ENCODE measurements at places on chromosomes 5 and 9.

DNA sequence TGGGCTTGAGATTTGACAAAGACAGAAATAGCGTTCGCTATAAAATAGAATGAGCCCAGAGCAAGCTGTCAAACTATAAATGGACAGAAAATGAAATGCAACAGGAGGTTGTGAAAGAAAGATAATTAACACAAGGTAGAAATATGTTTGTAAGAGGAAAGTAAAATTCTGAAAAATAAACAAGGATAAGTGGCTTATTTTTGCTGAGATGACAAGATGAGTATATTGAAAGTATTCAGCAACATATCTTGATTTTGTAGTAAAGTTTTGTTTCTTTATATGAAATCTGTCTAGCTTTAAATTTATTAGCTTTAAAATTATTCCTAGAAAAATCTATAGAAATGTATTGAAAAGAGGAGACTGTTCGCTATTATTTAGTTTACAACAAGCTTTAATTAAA is 111.9 kb upstream of the RPS23 start:
- DNase-seq, result no peak

DNA sequence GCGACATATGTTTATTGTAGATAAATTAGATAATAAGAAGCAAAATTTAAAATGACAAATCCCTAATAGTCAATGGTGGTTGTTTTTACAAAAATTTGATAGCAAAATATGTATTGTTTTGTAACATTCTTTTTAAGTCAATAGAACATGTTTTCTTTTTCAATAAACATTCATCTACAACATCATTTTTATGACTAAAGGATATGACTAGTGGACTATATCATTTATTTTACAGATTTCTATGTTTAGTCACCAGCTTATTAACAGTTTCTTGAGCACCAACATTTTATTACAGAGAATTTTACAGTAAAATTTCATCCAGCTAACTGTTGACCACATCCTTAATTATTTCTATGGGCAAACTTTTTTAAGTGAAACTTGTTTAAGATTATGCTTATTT is 114.7 kb upstream of the IL7R start:
- DNase-seq, result no peak

GRCh38 chr9:130918826-130919558 is 20.1 kb downstream of the FIBCD1 start:
- DNase-seq, result no peak

- no peak for DNase-seq
These were observed 247.1 kb downstream of the SYK start for GRCh38 chr9:91048749-91049148.

GRCh38 chr9:72444435-72444834 is 77.0 kb upstream of the TMC1 start:
- no peak for DNase-seq

- no peak for DNase-seq
These were observed 39.0 kb upstream of the FAT2 start for GRCh38 chr5:151630088-151630487.

DNA sequence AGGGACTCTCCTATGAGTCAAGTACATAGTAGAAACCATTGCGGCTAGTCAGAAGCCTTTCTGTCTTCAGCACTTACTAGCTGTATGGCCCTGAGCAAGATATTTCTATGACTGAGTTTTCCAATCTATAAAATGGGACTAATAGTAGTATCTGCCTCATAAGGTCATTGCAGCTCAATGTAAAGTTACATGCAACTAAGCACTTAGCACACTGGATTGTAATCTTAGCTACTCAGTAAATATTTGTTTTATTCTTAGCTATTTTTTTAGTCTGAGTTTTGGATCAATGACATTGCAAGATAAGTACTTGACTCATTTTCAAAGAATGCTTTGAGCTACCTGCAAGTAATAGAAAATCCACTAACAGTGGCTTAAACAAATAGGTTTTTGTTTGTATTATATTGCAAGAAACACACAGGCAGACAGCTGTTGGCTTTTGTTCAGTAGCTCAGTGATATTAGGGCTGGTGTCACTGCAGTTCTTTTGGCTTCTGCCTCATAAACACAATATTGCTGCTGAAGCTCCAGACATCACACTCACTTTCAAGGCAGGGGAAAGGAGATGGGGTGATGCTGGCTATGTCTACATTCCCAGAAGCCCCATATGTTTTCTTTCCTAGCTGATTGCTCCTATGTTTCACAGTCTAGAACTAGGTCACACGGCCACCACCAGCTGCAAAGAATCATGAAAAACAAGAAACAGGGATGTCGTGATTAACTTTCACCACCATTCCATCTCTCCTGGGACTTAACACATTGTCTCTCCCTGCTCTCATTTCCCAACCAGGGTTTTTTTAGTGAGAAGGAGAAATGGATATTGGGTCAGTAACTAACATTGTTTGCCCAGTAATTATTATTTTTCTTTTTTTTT is 26.9 kb upstream of the FAT2 start:
- no peak for DNase-seq

- no peak for DNase-seq
These were observed 1.6 kb upstream of the PAPPA start for GRCh38 chr9:116151966-116152381.

GRCh38 chr9:87686520-87687090 is 39.3 kb upstream of the CTSL start:
- DNase-seq, result no peak

DNA sequence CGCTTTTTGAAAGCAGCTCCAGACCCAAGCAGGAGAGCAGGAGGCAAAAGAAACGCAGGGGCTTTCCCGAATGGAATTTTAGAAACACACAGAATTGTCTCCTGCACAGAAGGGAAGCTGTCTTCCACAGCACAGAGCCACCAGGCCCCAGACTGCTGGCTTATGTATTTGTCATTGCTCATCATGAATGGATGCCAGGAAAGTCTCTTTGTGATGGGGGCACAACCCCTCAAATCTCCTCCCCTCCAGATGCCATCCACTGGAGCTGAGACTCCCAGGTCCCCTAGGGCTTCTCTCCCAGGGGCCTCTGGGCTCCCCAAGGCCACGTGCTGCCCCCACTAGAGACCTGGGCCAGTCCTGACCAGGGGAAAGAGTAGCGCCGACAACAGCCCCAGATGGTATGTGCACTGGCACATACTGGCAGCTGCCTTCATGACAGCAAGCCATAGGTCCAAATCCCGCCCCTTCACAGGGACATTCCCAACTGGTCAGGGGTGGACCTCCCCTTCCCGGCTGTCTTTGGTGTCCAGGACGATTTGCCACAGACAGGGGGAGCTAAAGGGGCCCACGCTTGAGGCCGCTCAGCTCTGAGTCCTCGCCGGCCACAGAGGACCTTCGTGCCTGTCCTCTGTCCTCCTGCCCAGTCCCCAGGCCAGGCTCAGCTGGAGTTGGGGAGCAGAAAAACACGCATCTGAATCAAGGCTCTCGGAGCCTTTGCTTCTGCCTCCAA is 127.8 kb downstream of the KCNIP1 start:
- DNase-seq, result no peak

GRCh38 chr5:86757824-86758223 is 140.1 kb downstream of the COX7C start:
- DNase-seq, result no peak

GRCh38 chr5:15640116-15640515 is 140.1 kb downstream of the FBXL7 start:
- no peak for DNase-seq

- DNase-seq, result no peak
These were observed 142.7 kb downstream of the MLLT3 start for GRCh38 chr9:20479419-20480155.

DNA sequence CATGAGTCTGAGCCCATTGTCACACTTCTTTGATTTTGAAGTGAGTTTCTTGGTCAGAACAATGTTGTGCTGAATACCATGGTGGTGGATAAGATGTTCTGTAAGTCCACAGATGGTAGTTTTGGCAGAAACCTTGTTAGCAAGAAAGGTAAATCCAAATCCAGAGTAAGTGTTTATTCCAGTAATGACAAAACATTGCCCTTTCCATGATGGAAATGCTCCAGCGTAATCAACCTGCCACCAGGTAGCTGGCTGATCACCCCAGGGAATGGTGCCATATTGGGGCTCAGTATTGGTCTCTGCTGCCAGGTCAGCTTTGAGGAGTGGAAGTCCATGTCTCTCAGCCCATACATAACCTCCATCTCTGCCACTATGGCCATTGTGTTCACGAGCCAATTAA is 54.7 kb upstream of the DAPK1 start:
- no peak for DNase-seq

- DNase-seq, result no peak
These were observed 48.9 kb downstream of the AUH start for GRCh38 chr9:91312717-91313325.

GRCh38 chr9:109156708-109157107 is 10.3 kb downstream of the FRRS1L start:
- no peak for DNase-seq

DNA sequence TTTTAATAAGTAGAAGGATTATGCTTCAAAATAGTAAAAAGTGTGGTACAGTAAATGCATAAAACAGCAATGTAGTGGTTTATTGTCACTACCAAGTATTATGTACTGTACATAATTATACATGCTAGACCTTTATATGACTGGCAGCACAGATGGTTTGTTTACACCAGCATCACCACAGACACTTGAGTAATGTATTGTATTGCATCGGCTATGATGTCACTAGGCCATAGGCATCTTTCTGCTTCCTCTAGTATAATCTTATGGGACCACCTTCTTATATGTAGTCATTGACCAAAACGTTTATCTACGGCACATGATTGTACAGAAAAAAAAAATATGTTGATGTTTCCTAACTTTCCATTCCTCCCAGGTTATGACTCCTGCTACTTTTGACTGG is 31.9 kb upstream of the SSBP2 start:
- DNase-seq, result no peak

- no peak for DNase-seq
These were observed 39.0 kb downstream of the ADAMTS12 start for GRCh38 chr5:33852837-33853236.

- no peak for DNase-seq
These were observed 10.7 kb downstream of the LYSMD3 start for GRCh38 chr5:90518661-90519060.

DNA sequence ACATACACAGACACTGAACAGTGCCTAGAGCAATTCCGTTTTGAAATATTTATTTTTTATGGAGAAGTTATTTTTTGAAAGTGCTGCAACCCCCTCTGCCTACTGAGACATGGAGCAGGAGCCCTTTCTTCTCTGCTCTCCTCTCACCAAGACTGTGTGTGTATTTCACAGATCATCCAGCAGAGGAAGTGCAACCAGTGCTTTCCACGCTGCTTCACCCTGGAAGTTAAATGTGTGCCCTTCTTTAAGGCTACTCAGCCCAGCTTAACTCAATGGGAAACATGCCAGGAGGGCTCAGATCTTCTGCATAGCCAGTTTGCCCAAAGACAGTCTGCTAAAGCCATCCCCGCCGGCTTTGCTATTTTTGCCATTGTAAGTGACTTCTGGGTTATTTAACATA is 606.3 kb downstream of the TLE1 start:
- no peak for DNase-seq

DNA sequence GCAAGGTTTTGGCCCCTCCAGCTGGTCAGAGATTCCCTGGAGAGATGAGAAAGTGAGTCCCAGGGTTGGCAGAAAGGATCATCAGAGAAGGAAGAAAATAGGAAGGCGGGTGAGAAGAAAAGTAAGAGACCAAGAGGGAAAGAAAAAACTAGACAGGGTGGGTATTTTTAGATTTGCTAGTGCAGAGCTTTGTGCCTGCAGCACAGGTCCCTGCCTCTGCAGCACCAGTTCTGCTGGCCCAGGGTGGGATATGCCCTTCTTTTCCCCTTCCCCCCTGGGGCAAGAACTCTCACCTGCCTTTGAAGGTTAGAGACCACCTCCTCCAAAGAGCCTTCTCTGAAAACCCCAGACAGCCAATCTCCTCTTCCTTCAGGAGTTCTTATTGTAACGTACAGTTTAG is 90.3 kb upstream of the EGFLAM start:
- no peak for DNase-seq

DNA sequence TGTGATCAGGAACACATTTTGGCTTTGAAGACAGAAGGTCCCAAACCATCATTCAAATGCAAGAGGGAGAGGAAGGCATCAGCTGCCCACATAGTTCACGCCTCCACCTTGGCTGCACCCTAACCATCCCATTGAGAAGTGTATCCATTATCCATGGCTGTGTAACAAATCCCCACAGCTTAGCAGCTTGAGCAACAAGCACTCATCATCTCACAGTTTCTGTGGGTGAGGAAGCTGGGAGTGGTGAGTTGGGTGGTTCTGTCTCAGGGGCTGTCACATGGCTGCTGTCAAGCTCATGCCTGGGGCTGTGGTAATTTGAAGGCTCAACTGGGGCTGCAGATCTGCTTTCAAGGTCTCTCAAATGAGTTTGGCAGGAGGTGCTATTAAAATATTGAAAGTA is 23.0 kb upstream of the CEP72 start:
- DNase-seq, result no peak

- DNase-seq, result no peak
These were observed at the start of gene DDX4 for GRCh38 chr5:55737793-55738192. DDX4 (plus strand) TSS chr5:55738061; CDS start chr5:55738964, 903 bp downstream.

- DNase-seq, result no peak
These were observed 103.6 kb upstream of the CHD1 start for GRCh38 chr5:99032234-99033013.

- no peak for DNase-seq
These were observed 13.1 kb upstream of the RLN1 start for GRCh38 chr9:5352637-5353248.

DNA sequence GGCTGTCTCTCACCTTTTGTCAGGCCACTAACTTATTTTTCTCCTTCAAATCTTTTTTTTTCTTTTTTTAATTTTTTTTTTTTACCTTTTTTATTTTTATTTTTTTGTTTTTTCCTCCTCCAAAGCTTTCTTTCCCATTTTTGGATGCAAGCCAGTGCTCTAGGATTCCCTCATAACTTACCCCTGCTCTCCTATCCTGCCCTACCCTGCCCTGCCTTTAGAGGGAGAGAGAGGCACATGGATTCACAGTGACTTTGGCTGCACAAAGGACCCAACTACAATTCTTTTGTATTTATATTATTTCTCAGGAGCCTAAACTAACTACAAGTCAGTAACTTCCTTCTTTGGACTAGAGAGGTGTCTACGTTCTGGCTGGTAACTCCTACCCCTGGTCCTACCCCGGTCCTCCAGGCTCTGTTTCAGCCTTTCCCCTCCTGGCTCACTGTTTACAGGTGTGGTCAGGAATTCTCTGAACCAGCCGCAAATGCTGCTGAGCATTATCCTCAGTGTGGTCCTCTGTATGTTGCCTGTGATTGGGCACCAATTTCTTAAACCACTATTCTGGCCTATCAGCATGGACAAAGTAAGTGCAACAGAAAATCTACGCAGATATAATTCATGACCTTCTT is 8.4 kb upstream of the RUSC2 start:
- DNase-seq, result no peak

GRCh38 chr9:29753638-29754037 is 2180.4 kb upstream of the C9orf72 start:
- DNase-seq, result no peak

GRCh38 chr5:20305463-20305862 is 317.5 kb upstream of the CDH18 start:
- no peak for DNase-seq

- DNase-seq, result no peak
These were observed 33.1 kb downstream of the BOD1 start for GRCh38 chr5:173583346-173583745.
